NCI-H524 treated with DMSO at 0.1 percent for 48 hours (cell line): ENCODE measurements at places on chromosomes 2 and 18.

DNA sequence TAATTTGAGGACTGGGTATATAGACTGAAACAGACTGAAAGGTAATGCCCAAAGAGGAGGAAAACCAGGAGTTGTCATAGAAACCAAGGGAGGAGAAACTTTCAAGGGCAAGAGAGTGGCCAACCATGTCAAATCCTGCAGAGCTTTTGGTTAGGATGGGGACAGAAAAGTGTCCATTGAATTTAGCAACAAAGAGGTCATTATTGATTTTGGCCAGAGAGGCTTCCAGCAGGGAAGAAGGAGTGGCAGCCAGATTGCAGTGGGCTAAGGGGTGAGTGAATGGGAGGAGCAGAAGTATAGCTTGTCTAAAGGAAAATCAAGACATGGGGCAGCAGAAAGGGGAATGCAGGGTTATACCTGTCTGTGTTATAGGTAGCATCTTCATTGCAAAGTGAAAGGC is 194.0 kb downstream of the CAMKMT start:
- no peak for DNase-seq

DNA sequence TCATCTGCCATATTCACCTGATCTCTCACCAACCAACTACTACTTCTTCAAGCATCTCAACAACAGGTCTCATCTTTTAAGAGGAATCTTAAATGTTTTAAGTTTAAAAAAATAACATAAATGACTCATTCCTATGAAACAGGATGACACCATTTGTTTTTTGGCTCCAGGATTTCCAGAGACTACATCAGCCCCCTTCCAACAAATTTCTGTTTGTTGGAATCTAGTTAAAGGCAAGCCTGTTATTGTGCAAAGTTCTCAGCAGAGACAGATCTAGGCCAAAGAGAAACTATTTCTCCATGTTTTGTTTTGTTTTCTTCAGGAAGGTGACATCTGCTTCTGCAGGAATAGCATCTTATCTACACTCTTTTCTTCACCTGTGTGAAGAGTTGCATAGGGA is 204.8 kb upstream of the SH3BP4 start:
- no peak for DNase-seq

GRCh38 chr18:63339920-63340484 is 20.4 kb upstream of the BCL2 start:
- no peak for DNase-seq

DNA sequence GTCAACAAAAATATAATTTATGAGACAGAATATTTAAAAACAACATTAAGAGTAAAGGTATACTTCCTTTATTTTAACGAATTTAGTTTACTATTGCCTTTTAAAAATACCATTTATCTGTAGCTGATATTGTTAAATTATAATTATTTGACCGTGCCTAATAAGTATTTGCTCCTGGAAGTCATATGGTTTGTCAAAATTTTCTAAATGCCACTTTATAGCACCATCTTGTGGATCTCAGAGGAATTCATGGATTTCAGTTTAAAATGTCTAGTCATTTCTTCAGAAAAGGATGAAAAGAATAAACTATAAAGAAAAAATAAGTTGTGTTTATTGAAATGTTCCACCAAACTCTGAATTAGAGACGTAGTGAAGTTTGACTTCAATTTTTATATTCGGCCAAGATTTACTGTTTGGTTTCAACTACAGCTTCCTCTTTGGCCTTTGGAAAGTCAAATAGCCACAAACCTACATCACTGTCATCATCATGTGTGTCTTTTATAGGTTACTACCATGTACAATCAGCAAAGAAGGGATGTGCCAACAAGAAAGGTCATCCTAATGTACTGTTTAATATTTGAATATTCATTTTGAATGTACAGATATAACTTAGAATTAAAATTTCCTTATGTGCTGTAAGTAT is 10.3 kb upstream of the FTCDNL1 start:
- DNase-seq: no peak

DNA sequence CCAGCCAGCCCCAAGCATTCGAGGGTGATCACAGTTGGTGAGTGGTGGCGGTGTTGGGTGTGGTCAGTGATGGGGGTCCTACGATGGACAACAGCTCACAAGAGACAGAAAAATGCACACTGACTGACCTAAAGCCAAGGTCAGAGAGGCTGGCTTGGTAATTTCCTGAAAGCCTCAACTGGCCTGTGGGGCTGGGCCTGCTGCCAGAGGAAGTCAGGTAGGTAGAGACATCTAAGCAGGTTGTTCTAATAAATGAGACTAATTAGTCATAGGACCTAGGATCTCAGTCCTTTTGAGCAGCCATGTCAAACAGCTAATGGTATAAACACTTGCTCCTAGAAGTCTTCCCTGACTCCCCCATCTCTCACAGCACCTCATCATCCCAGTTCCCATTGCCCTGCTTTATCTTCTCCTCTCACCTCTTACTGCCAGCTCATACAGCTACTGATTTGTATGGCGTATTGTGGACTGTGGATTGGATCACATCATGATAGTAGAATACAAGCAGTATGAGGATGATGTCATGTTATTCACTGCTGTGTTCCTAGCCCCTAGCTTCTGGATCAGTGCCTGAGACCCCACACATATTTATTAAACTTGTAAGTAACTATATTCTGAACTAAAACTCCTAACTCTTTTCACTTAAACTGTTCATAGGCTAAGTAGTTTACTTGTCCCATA is 262.9 kb upstream of the KLHL29 start:
- no peak for DNase-seq

DNA sequence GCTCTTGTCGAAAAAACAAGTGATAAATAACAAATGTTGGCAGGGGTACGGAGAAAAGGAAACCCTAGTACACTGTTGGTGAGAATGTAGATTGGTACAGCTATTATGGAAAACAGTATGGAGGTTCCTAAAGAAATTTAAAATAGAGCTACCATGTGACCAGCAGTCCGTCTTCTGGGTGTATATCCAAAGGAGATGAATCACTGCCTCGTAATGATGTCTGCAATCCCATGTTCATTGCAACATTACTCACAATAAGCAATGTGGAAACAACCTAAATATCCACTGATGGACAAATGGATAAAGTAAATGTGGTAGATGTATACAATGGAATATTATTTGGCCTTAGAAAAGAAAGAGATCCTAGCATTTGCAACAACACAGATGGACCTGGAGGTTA is 50.6 kb downstream of the SLC16A14 start:
- DNase-seq: no peak

- DNase-seq: no peak
These were observed 44.7 kb upstream of the VPS54 start for GRCh38 chr2:64063924-64064331.

DNA sequence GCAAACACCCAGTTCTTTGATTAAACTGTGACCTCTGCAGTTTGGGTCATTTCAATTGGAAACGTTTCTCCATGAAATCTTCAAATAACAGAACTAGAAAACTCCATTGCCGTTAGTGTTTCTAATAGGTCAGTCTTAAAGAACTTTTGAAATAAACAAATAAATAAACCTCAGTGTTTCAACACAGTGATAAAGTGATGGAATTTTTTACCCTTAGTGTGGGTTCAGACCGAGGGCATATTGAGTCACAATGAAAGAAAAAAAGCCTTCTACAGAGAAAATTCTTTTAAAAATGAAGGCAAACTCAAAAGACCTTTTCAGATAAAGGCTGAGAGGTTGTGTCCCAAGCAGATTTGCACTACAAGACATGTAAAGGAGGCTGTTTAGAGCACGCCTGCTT is 149.6 kb downstream of the NCKAP5 start:
- DNase-seq: no peak

- DNase-seq: no peak
These were observed 41.1 kb upstream of the RALBP1 start for GRCh38 chr18:9434122-9434701.

- DNase-seq: no peak
These were observed 507.6 kb downstream of the PID1 start for GRCh38 chr2:228763379-228763981.

DNA sequence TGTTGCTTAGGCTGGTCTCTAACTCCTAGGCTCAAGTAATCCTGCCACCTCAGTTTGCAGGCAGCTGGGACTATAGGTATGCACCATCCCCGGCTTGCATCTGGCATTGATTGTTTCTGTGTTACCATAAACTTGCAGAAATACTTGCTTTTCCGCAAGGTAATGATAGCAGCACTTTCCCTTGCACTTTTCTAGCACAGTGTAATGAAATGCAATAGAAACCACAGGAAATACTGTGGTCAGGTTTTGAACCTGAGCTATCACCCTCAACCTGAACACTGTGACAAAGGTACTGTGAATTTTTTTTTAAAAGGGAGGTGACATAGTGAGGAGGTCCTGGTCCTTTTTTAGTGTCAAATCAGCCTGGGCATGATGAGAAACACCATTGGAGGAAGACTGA is 38.3 kb downstream of the DHRS9 start:
- no peak for DNase-seq

DNA sequence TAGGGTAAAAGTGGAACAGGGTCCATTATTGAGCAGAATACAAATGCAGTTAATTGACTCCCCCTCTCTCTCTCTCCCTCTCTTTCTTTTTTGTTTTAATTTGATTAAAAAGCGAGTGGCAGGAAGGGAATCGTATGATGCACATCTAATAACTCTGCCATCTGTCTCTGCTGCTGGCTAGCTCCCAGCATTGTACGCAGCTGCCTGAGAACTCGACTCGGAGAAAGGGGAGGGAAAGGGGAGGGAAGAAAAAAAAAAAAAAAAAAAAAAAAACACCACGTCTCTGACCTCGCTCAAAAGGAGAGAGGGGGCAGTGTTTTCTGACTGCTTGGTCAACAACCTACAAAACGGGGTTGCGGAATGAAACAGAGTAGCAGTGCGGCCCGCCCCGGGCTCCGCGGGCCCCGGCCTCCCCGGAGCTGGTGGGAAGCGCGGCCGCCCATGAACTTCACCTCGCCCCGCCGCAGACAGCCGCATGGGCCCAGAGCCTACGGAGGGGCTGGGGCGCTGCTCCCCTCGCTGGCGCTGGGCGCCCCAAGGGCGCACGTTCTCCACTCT is 265.7 kb downstream of the TCF4 start:
- DNase-seq: peak; percentile 87

DNA sequence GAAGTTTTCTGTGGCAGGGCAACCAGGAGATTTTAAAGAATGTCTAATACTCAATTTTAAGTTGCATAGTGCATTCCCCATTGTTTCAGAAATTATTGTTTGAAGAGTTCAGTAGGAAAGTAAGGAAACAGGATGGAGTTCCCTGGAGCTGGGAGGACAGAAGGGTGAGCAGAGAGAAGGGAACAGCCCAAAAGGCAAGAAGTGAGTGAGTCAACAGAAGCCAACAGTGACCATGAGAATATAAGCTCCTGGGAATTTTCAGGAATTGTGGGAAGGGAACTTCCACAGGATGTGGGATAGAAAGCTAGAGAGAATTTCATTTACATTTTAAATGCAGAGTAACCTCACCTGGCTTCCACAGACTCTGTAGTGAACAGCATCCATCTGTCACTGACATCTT is 268.1 kb upstream of the ATP5MC3 start:
- no peak for DNase-seq

GRCh38 chr2:167191588-167191987 is 303.3 kb downstream of the XIRP2 start:
- DNase-seq: no peak

DNA sequence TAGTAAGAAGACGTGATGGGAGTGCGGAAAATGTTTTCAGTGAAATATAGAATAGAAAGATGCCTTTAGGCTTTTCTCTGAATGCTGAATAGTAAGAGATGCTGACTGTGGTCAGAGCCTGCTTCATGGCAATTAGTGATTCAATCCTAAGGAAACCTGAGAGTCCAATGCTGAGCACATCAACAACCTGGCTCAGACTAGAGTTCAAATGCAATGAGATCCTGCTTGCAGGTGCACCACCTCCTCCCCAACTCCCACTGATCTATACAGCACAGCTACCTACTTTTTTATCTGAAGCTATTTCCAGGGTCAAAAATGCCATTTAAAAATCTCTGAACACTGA is 65.4 kb downstream of the AAK1 start:
- no peak for DNase-seq

DNA sequence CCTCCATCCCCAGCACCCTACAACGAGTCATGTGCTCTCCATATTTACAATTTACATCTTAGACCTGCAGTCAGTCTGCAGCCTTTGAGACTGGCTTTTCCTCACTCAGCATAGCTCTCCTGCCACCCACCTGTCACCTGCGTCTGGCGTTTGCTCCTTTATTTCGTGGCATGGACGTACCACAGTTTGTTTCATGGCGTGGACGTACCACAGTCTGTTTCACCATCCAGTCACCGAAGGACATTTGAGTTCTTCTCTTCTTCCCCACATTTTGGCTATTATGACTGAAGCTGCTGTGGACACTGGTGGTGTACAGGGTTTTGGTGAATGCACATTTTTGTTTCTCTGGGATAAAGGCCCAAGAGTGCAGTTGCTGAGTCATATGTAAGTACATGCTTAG is 141.8 kb upstream of the CTDP1 start:
- no peak for DNase-seq

DNA sequence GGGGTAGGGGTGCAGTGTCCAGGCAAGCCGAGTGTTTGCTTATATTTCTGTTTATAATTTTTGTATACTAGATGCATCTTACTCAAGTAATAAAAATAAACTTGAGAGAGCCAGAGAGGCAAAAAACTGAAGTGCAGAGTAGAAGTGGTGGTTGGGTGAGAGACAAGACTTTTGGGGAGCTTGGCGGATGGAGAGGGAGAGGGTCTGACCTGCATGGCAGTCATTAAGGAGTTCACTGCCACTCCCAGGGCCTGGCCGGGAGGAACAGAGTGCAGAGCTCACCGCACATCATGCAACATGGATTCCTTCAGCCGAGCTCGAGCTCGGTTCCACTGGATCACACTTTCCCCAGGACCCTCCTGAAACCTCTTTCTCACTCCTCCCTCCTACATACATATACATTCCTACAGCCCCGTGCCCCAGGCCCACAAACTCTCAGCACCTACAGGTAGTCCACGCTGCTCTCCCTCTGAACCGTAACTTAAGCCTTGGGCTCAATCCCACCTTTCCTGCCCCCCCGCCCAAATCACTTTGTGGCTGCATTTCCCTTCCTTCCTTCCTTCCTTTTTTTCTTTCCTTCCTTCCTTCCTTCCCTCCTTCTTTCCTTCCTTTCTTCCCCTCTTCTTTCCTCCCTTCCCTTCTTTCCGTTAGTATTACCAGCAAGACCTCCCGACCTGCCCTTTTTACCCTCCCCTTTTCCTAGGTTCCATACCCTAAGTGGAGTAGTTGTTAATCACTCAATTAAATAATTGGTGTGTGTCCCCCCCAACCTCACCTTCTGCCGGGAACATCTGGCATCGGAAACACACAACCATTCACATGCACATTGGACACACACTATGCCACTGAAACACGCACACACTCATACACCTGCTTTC is 37.1 kb upstream of the ATP6V1B1 start:
- peak; percentile 21 for DNase-seq

DNA sequence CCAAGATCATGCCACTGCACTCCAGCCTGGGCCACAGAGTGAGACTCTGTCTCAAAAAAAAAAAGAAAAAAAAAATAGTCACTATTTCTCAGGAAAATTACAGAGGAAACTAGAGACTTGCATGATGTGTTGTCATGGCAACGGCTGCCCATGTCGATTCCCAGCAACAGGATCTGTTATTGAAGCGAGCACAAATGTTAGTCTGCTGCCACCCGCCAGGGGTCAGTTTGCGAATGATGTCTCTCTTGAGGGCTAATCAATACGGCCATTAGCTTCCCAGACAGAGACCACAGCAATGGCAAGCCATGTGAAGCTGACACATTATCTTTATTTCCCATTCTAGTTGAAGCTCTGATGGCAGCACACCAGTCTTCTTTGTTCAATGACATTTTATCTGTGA is 32.4 kb upstream of the ACYP2 start:
- DNase-seq: no peak
